HTR-8/SVneo (cell line): ENCODE measurements at places on chromosomes 12 and 14.

DNA sequence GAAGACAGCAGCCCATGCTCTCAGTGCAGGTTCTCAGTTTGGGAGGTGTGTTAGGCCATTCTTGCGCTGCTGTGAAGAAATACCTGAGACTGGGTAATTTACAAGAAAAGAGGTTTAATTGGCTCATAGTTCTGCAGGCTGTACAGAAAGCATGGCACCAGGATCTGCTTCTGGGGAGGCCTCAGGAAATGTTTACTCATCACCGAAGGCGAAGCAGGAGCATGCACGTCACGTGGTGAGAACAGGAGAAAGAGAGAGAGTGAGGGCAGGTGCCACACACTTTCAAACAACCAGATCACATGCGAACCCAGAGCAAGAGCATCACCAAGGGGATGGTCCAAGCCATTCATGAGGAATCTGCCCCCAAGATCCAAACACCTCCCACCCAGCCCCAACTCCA, 9.0 kb upstream of the LRP6 start:
- no peak for DNase-seq

DNA sequence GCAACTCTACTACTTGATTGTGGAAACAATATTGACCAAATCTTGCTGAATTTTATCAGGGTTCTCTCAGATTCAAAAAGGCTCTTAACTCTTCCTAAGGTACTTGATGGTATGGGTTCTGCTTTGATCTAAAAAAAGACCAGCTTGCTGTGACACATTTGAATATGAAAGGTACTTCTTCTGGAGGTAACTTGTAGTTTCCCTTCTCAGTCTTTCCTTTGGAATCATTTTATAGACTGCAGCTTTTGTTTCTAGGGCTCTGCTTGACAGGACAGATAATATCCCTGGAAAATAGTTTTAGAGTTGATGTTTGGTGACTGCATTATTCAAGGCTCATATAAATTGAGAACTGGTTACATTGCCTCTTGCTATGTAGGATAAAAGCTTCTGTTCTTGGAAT, 251.9 kb downstream of the FUT8 start:
- DNase-seq = no peak

DNA sequence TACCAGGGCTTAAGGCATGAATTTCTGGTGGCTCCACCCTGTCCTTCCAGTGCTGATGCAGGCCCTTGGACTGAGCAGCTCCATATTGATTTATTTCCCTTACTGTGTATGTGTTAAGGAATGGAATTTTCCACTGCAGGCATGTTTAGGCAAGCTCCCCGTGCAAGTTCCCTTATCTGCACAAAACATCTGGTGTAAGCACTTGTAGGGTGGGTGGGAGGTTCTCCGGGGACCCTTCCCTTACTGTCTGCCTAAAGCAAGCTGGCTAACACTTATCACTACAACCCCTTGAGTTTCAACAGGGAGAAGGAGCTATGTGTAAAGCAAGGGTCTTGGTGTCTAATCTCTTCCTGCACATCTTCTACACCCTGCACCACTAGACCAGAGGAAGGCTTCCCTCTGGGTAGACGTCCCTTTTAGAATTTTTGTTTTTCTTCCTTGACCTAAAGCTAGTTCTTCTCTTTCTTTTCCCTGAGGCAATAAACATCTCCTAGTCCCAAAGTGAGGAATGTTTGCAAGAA, 22.0 kb upstream of the DRAM1 start:
- DNase-seq = no peak

DNA sequence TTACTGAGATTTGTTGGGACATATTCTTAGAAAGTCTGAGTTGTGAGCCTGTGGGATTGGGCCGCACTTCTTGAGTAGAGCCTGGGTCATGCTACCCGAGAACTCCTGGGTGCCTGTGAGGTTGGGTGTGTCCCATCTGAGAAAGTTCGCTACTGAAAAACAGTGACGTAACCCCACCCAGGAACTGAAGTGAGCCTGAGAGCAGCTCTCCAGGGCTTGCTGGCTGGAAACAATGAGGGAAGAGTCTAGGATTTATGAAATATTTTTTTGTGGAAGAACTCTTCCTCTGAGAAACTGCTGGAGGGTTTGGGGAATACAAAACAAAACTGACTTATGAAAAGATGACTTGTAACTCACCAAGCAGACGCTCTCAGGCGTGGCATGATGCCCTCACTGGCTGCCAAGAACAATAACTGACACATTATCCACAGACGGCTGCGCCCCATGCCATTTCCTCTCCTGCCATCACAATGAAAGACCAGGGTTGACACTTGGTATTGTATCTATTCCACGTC, 69.2 kb downstream of the RASSF3 start:
- peak; percentile 59 for DNase-seq

DNA sequence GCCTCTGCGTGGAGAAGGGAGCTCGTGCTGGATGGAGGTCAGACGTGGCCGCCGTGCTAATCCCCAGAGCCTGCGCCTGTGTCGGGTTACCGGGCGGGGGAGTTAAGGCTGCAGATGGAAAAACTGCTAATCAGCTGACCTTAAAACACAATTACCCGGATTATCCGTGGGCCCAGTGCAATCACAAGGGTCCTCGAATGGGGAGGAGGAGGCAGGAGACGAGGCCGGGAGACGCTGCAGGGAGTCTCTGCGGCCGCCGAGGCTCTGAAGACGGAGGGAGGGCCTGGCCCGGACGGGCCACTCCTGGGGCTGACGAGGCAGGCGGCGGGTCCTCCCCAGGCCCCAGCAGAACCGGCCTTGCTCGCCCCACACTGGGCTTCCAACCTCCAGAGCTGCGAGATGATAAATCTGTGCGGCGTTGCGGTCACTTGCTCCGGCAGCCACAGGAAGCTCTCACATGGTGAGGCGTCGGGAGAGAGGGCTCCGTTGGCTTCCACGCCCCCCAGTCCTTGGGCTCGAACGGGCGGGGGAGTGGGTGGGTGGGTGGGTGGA, 32.9 kb upstream of the FBRSL1 start:
- DNase-seq = no peak

DNA sequence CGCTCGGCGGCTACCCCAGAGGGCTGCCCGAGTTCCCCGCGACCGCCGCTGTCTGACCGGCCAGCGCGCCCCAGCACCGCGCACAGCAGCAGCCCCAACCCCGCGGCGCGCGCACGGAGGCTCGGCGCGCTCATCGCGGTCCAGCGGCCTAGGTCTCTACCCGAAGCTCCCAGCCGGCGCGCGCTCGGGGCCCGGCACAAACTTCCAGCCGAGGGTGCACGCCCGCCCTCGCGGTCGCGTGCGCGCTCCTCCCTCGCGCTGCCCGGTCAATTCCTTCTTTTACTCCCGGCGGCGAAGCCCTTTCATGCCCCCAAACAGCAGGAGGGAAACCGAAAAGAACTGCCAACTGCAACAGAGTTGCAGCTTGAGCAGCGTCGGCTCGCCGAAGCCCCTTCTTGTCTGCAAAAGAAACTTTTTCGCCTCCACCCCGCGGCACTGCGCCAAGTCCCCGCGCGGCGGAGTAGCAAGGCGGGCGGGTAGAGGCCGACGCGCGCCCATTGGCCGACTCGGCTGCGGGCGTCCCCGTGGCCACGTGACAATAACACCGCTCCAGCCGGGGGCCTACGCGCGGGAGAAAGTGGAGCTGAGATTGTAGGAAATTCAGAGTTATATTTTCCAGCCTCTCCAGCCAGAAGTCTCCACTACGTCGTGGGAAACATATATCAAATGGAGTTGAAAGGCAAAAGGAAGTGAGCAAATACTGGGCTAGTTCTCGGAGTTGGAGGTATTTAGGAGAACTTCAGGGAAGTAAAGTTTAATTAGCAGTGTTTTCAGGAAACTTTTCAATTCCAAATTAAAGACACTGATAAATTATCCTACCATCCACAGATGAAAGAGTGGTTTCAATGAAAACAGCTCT, at the start of gene LRIG3:
LRIG3 (minus strand) TSS at position 403 of the 859 bp plus-strand sequence; CDS start at position 134, 269 bp downstream.
- DNase-seq = peak; percentile 77

DNA sequence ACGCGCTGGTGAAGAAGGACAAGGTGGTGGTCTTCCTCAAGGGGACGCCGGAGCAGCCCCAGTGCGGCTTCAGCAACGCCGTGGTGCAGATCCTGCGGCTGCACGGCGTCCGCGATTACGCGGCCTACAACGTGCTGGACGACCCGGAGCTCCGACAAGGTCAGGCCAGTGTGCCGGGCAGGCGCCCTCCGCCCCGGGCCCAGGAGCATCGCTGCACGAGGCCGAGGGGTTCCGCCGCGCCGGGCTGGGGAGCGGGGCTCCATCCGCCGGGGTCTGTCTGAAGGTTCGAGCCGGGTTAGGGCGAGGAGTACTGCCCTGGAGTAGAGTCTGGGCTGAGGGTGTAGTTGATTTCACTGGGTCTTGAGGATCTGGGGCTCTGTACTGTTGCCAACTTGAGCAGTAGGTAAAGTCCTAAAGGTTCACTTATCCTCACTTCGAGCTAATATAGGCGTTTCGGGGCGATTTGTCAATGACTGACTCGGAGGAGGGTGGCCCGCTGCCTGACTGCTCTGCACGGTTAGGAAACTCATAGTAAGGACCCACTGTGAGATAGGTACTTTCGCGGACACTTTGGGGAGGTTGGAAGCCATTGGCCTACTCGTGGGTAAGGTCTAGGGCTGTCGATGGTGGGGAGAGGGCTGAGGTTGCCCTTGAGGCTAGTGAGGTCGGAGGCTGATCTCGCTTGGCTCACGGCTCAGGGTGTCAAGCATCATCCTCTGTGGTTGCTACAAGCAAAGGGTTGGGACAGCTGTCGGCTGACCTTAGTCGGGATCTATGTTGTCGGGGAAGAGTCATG, 574 bp downstream of the GLRX5 start:
- no peak for DNase-seq

GRCh38 chr14:94961386-94962165, 191.7 kb upstream of the GSC start:
- no peak for DNase-seq

DNA sequence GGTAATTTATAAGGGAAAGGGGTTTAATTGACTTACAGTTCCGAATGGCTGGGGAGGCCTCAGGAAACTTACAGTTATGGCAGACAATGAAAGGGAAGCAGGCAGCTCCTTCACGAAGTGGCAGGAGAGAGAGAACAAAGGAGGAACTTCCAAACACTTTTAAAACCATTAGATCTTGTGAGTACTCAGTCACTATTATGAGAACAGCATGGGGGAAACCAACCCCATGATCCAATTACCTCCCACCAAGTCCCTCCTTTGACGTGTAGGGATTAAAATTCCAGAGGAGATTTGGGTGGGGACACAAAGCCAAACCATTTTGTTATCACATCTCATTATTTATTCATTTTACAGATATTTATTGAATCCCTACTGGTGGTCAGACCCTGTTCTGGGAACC, 822.8 kb downstream of the GALC start:
- DNase-seq = no peak

DNA sequence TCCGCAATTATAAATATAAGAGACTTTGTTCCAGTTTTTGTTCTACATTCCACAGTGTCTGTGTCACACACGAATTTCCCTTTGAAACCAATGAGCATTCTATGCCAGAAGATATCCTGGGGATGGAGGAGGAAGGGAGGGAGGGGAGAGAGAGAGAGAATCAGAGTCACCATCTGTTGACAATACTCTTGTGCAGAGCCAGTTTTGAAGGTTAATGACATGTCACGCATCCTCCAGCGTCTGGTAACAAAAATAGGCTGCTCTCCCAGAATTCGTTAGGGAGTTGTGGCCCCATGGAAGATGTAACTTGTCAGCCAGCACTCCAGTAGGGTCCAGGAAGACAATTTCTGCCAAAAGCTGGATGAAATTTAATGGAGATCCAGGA, 213.5 kb upstream of the KRR1 start:
- peak; percentile 44 for DNase-seq

DNA sequence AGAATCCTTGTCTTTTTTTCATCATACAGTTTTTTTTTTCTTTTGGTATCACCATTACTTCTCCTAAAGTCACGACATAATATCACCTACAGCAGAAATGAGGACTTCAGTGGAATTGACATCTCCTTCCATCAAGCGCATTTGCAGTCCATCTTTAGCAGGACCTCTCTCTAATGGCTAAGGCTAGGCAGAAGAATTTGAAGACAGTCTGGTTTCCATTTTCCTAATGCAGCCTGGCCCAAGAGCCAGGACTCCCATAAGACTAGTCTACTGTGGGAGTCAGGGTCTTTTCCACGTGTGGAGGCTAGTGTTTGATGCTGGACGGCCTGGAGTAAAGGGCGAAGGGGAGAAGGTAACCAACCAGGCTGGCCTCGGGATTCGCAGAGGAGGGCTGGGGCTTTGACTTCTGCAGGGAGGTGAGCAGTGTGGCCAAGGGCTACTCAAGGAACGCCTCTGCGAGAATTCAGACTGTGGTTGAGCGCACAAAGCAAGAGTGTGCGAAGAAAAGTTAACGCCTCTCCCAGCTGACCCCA, 769 bp upstream of the ZNF740 start:
- DNase-seq = no peak

DNA sequence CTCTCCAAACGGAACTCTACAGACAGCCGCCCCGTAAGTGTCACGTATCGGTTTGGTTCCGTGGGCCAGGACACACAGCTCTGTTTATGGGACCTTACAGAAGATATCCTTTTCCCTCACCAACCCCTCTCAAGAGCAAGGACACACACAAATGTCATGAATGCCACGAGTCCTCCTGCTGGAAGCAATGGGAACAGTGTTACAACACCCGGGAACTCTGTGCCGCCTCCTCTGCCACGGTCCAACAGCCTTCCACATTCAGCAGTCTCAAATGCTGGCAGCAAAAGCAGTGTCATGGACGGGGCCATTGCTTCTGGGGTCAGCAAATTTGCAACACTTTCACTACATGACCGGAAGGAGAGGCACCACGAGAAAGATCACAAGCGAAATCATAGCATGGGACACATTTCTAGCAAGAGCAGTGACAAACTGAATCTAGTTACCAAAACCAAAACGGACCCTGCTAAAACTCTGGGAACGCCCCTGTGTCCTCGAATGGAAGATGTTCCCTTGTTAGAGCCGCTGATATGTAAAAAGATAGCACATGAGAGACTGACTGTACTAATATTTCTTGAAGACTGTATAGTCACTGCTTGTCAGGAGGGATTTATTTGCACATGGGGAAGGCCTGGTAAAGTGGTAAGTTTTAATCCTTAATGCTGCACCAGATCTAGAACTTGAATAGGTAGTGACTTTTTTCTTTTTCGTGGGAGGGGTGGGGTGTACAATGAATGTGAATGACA, 69.7 kb downstream of the WDR20 start:
- peak; percentile 18 for DNase-seq

GRCh38 chr14:104593710-104594136, 10.8 kb downstream of the TMEM179 start:
- no peak for DNase-seq

DNA sequence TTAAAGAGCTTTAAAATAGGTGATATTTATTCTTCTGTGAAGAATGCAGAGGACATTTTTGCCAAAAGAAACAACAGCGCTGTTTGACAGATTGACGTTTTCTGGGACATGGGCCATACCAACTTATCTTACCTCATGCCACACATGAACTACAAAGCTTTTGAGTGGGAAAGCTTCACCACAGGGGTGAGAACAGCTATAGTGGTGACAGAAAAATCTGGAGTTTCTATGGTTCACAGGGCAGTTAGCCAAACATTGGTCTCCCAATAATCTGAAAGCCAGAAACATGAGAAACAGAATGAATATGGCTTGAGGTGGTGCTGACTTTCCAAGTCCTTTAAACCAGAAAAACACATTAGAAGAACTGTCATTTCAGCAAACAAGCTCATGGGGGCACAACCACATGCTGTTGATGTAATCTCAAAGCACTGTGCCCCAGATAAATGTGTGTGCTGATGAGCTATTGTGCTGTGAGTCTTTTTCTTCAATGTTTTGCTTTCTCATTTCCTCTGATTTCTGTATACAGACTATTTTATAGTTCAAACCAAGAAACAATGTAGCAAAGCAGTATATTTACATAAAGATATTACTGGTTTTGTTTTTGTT, 905.4 kb downstream of the SLC16A7 start:
- no peak for DNase-seq

- peak; percentile 46 for DNase-seq
These were observed 783 bp downstream of the CORO1C start for GRCh38 chr12:108730365-108731104.

- no peak for DNase-seq
These were observed 122.9 kb downstream of the PRKCH start for GRCh38 chr14:61444215-61444768.
